ENCODE measurements at places on chromosomes 7 and 10.

DNA sequence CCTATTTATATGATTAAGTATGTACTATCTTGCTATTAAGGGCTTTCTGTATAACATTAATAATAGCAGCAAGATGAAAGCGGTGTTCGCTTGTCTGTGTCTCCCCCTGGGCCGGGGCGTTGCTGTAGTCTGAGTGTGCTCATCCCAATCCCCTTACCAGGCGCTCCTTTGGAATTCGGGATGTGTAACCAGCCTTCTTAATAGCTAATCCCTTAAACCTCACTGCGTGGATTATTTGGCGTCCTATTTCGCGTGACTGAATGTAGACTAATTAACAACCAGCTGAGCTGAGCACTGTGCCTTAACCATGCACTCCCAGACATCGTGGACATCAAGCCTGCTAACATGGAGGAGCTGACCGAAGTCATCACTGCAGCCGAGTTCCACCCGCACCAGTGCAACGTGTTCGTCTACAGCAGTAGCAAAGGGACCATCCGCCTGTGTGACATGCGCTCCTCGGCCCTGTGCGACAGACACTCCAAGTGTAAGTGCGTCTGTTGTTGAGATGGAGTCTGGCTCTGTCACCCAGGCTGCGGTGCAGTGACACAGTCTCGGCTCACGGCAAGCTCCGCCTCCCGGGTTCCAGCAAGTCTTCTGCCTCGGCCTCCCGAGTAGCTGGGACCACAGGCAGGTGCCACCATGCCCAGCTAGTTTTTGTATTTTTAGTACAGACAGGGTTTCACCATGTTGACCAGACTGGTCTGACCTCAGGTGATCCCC, 36.6 kb downstream of the BNIP3 start:
- DNase-seq = no peak

DNA sequence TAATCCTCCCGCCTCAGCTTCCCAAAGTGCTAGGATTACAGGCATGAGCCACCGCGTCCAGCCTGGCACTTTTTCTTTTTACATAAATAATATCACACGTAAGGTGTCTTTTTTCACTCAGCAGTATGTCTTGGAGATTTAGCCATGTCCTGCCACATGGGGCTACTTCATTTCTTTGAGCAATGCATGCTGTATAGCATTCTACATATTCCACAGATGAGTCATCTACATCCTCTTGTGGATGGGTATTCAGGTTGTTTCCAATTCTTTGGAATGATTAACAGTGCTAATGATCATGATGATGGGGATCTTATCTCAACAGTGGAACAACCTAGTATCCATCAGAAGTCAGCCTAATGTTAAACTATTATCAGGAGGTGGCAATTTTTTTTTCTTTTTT, 50.8 kb downstream of the ZNF503 start:
- DNase-seq = no peak

GRCh38 chr10:110065269-110065668, 57.5 kb downstream of the ADD3 start:
- no peak for DNase-seq

GRCh38 chr7:76338298-76339084, 20.3 kb downstream of the YWHAG start:
- DNase-seq = no peak

- DNase-seq = no peak
Observed at GRCh38 chr7:142025896-142026295, 30.2 kb downstream of the MGAM start.

GRCh38 chr7:31082447-31082846, 30.3 kb downstream of the ADCYAP1R1 start:
- DNase-seq = no peak

DNA sequence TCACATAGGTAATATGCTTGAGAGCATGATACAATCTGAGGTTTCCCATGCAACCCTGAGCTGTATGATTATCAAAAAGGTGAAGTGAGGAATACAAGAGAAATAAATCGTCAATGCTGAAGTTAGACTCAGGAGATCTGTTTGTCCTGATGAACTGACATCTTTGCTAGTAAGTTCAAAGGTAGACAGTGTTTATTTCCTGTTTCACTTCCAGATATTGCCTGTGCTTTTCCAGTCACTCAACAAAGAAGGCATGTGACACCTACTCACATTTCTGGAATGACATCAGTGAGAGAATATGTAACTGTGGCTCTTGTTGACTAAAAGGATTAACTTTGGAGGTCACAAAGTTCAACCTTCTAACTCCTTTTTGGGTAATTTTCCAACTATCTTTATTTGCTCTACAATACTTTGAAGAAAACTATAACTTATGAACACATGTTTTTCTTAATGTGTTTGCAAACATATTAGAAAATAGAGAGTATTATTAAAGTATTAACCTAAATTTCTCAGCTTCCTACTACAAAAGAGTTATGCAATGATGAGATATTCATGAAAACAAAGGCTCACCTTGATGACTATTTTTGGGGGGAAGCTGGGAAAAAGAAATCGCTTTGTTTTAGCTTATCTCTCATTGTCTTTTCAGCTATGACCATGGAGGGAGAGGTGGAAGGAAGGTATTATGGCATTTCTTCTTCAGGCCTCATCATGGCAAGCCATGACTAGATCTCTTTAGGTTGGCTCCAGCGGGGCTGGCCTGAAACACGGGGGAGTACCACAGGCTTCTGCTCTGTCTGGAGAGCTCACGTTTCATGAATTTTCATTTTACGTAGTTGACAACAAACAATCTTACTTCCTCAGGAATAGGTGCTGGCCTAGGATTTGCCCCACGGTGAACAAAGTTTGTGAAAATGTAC, 214.7 kb upstream of the SLC26A5 start:
- DNase-seq = no peak

DNA sequence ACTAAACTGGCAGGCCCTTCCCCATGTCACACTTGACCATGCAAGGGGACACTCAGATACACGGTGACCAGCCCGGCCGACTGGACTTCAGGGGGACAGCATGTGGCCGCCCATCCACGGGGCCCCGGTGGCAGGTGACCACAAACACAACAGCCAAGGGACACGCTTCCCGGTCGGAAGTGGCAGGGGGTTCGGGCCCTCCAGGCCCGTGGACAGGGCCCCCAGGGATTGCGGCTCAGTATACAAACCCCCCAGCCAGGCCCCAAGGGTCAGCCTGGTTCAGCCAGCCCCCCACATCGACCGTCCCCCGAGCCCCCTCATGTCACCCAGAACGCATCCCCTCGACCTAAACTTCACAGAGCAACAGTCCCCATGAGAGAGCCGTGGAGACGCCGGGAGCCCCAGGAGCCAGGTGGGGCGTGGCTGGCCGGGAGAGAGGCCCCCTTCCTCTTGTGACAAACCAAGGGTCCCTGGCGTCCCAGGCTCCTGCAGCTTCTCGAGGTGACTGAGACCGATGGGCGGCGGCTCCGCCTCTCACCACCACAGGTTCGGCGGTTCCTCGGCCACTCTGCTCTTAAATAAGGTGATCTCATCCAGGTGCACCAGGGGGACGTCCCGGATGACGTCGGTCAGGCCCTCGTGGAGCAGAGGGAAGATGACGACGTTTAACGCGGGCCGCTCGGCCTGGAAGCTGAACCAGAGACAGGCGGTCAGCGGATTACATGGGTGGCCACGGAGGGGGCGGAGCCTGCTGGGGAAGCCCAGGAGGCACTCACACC, 57.8 kb upstream of the TNRC18 start:
- no peak for DNase-seq

DNA sequence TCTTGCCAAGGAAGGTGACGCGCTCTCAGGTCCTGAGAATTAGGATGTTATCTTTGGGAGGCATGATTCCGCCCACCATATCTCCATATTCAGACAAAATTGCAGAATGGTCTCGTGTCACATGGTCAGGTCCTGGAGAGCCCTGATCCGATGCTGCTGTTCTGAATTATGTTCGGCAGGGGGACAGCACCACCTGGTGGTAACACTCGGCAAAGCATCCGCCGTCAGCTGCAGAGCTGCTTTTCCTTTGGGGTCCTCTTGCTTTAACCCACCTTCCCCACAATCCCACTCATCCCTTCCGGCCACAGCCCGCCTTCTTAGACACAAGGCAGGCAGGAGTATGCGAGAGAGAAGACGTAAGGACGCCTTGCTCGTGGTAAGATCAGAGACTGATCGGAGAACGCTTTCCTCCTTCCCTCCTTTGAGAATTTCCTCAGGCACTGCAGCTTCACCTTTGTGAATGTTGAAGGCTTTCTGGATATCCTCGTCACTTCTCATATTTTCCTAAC, 327.8 kb upstream of the C7orf33 start:
- DNase-seq = peak; percentile 43

DNA sequence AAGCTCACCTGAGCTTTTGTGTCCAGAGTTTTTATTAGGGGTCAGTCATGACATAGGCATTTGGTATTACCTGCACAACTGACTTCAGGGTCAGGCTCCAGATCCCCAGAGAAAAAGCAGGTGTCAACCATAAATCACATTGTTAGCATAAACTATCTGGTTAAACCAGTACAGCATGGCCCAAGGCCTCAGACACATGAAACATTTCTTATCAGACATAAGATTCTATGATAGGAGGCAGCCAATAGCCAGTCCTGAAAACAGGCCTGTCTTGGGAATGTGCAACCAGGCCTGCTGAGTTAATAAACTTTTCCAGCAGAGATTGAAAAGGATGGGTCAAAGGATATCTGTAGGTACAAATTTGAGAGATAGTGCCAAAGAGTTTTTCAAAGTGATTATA, 116.1 kb downstream of the TPST1 start:
- no peak for DNase-seq

- no peak for DNase-seq
Observed at GRCh38 chr10:35540296-35541164, 64.6 kb upstream of the GJD4 start.

- DNase-seq = no peak
Observed at GRCh38 chr7:51237446-51238133, 79.0 kb downstream of the COBL start.

GRCh38 chr7:13803134-13803533, 186.3 kb downstream of the ETV1 start:
- no peak for DNase-seq

DNA sequence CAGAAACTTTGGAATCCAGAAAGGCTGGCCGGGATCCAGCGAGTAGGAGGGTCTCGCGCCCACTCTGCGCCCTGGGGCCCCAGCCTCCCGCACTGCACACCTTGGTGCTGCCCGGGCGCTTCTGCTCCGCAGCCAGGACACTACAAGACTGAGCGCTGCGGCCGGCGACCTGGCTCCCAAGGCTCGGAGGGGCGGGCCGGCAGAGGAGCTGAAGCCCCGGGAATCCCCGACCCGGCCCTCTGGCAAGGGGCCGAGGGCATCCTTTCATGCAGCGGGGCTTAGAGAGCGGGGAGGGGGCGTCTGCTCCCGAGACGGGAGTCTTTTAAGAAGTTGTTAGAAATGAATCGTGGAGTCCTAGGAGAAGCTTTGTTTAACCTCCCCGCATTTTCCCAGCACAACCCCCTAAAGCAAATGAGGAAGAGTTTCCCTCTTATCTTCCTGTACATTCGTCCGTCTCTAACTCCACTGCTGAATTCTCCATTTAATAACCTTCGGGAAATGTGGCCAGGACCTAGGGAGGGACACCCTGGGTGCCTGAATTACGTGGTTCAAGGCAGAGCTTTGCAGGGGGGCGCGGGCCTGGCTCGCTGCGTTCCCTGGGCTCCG, 1.1 kb downstream of the VWC2 start:
- no peak for DNase-seq

DNA sequence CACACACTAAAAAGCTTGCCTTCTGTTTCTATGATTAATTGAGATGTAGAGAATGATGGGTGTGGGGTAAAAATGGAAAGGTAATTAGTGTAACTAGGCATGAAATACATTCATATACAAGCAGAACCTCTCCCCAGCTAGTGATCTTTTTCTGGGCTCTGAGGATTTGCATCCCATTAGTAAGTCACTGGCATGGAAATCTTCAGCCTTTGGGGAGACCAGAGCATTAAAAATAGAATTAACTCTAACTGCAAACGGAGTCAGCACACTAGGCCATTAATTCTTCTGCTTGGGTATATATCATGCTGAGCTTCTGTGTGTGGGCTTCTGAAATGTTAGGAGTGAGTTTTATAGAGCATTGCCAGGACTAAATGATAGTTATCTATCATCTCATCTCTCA, 128.9 kb downstream of the HDAC9 start:
- no peak for DNase-seq

GRCh38 chr7:119720541-119720940, 552.4 kb upstream of the KCND2 start:
- DNase-seq = no peak

DNA sequence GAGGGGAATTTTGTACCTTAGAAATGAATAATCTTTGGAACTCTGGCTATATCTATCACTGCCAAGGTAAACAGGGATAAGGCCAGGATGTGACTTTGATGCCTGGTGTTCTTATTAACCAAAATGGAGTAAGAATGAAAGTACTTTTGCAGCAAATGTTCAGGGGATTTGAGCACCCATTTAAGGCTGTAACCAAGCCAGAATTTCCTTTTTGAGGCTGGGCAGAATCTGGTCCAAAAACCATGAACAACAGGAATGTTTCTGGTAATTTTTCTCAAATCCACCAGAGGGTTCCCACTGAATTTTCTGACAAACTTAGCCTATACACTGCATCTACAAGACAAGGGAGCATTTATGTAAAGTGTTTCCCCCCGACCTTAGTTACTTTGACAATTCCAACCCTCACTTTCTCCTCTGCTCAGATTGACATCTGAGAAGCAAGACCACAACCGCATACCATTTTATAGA, 120.6 kb downstream of the BAMBI start:
- no peak for DNase-seq

- DNase-seq = no peak
Observed at GRCh38 chr7:16810573-16810972, 5.8 kb upstream of the AGR2 start.

DNA sequence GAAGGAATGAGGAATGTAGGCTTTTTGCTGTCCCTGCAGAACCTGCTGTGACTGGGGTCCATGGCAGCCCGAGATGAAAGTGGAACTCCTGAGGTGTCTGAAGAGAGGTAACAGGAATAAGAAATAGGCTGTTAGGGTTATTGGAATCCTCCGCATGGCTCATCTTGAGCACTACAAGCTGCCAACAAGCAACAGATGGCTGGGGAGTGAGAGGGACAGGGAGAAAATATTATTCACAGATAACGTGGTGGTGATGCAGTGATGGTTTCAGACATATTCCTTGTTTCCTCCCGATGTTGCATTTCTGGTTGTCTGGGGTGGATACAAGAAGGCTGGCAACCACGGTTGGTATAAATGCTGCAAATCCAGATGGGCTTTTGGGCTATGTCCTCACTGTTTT, 46.1 kb downstream of the AP3M1 start:
- no peak for DNase-seq

DNA sequence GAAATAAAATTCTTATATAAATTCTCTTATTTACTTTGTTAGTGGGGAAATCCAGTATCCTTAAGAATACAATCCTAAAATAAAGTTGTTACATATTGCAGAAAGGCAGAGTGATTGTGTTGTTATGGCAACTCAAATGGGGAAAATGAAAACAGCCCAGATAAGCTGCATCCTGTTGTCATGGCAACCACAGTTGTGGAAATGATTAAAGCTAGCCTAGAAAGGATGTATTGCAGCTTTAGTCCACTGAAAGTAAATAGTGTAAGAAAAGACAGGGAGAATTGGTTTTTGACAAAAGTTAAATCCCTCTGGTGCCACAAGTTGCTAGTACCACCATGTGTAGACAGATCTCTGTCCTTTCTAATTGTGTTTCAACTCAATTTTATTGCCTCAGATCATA, 43.2 kb downstream of the BTRC start:
- no peak for DNase-seq

Measured in activated effector memory CD4-positive, alpha-beta T cell treated with Interleukin-2 at 50 U/mL for 16 hours (primary cell).